ENCODE measurements at places on chromosomes 13 and 19.
A peak's percentile ranks its signal among the peaks of the same experiment; 100 is the strongest.

DNA sequence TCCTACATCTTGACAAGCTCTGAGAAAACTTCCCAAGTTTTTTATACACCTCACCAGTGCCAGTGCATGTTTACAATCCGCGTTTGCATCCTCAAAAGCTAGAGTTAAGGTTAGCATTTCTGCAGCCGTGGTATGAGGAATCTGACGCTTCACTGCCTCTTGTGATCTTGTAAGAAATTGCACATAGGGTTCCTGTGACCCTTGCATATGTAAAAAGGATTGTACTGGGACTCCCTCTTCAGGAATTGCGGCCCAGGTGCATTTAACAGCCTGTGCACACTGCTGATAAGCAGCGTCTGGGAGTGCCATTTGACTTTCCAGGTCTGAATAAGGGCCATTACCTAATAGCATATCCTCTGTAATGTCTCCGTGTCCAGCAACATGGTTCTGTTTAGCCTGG lies 15.3 kb downstream of the FPR3 start:
- DNase-seq: no peak

GRCh38 chr19:15672580-15673175 lies at the start of gene CYP4F12:
Gene CYP4F12 (plus strand): TSS chr19:15673087. CDS start chr19:15673530, 443 bp downstream.
- DNase-seq: no peak

- DNase-seq: no peak
These were observed 77.3 kb upstream of the SIAH3 start for GRCh38 chr13:45928843-45929242.

DNA sequence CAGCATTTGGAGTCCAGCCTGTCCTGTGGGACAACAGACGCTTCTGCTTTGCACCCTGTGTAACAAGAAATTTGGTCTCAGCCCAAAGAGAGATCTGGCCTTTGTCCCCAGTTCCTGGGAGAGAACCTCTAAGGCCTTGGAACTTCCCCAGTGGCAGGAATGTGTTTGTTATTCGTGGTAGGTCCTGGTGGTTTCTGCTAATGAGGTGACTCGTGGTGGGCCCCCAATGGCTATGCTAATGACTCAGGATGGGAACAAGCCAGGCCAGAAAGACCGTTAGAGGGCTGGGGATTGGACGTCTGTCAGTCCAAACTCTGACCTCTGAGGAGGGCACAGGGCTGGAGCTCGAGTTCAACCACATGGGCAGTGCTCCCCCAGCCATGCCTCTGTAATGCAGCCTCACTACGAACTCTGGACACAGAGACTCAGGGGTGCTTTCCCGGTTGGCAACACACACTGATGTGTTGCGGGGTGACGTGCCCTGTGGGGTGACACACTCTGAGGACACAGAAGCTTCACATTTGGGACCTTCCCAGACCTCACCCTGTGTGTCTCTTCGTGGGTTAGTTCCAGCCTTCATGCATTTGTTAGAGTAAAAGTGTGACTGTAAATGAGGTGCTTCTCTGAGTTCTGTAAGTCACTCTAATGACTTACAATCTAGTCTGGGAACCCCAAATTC lies 38.9 kb downstream of the TEX29 start:
- DNase-seq: no peak

- DNase-seq: no peak
These were observed 2136.8 kb downstream of the PCDH9 start for GRCh38 chr13:65093357-65093756.

GRCh38 chr13:58085274-58085673 lies 453.7 kb downstream of the PCDH17 start:
- no peak for DNase-seq

GRCh38 chr19:6654347-6655310 lies 15.3 kb downstream of the TNFSF14 start:
- peak; percentile 33 for DNase-seq

DNA sequence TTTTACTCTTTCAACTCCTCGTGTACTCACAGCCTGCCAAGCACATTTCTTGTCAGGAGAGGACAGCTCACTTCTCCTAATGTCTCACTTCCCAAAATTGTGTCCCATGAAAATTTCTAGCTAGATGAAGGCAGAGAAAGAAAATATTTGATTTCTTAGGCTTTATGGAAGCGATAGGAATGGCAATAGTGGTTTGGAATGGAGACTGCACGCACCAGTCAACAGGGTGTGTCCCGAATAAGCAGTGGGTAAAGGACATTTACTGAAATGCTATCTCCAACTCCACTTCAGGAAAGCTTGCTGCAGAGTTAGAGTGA lies 321 bp upstream of the ZNF222 start:
- no peak for DNase-seq

DNA sequence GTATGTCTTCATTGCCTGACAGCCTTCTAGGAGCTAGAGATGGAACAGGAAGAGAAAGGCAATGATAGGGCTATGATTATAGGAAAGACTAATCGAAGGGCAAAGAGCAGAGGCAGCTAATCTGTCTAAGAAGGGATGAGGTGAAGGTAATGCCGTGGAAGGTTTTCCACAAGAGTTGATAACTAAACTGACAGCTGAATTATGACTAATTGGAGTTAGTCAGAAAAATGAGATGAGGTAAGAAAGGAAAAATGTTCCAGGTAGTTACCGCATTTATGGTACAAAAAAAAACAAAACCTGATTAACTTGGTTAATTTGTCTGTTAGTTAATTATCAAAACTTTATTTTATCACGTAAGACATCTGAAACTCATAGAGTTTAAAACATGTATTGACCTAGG lies 260.3 kb downstream of the SLITRK6 start:
- DNase-seq: no peak

- no peak for DNase-seq
These were observed 4.9 kb upstream of the ZC3H13 start for GRCh38 chr13:46057256-46058015.

DNA sequence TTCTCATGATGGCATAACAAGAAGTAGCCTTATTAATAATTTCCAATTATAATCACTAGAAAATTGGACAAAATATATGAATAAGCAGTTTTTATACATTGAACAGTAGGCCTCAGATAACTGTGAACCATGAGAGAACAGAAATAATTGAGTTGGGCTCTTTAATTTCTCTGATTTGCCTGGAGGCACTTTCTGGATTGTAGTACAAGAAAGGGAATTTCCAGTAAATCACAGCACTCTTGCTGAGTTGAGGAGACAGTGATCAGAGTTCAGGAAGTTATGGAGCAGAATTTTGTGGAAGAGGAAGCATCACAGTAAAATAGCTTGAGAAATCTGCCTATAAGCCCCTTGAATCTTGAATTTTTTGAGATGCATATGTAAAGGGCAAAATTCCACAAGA lies 216.2 kb downstream of the MAB21L1 start:
- no peak for DNase-seq

- DNase-seq: no peak
These were observed 18.0 kb downstream of the PEPD start for GRCh38 chr19:33503433-33504057.

- no peak for DNase-seq
These were observed 438.1 kb downstream of the FGF9 start for GRCh38 chr13:22108979-22109378.

- no peak for DNase-seq
These were observed 389.3 kb upstream of the PCDH9 start for GRCh38 chr13:67619351-67619994.

GRCh38 chr13:30880856-30881155 lies 25.3 kb upstream of the MEDAG start:
- DNase-seq: no peak

GRCh38 chr19:37691881-37692504 lies 27.6 kb downstream of the ZNF607 start:
- DNase-seq: peak; percentile 84

DNA sequence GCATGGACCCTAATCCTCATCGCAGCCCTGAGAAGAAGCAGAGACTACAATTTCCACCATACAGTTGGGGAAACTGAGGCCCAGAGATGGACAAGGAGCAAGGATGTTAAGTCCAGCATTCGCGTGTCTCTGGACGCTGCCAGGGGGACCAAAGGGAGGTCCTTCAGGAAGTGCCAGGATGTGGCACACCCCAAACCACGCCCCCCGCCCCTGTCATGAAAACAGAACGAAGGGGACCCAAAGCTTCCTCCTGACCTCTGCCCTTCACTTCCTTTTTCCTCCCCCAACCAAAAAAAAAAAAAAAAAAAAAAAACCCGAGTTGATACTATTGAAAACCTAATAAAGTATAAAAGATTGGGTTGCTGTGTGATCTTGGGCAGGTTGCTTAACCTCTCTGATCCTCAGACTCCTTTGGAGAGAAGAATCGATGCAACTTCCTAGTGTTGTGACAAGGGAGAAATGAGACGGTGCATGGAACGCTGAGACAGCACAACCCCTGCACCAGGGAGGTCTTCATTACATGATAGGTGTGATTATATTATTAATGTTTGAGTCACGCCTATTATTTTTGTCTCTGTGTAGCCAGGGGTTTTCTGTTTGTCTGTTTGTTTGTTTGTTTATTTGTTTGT lies 2.7 kb upstream of the ZBTB7A start:
- DNase-seq: peak; percentile 70

DNA sequence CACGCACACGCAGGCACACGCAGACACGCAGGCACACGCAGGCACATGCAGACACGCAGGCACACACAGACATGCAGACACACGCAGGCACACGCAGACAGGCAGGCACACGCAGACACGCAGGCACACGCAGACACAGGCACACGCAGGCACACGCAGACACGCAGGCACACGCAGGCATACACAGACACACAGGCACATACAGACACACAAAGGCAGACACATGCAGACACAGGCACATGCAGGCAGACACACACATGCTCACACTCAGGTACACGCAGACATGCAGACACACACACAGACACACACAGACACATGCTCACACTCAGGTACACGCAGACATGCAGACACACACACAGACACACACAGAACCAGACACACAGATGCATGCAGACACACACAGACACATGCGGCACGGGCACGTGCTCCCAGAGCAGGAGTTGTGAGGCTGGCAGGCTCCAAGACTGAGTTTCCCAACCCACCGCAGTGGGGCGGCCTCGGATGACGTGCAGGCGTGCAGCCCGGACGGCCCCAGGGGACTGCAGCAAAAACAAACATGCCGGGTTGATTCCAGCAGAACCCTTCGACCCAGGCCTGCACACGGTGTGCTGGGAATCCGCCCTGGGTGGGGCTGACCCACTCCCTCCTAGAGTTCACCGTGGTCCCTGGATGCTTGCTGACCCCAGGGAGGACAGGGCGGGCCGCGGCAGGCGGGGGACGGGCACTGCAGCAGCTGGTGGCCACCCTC lies 100.0 kb downstream of the GADD45B start:
- no peak for DNase-seq

DNA sequence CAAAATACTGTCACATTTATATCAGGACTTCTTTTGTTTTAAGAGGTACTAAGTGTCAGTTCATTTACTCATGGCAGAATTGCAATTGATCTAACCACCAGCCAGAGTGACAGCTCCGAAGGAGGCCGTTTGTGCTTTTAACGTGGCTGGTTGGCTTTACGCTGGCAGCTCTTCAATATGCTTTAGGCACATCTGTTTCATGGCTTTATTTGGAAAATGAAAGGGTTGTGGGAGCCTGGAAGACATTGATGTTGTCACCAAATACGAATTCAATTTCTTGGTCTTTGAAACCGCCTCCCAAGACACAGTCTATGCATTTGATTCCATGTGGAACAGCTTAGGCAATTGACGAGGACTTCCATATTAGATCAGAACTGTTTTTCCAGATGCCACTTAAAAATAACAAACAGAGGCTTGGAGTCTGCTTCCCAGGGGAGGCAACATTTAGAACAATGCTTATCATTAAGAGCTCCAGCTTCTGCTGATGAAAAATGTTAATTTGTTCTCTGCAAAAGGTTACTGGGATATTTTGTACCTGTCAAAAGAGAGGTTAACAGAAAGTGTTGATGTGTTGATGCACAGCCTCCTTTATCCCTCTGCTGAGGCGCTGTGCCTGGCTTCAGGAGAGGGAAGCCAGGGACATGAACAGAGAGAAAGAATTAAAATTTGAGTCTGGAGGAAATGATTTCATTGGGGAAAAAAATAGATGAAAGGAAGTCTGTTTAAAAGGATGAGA lies 64.0 kb upstream of the TNFRSF19 start:
- DNase-seq: no peak

GRCh38 chr13:26253262-26253786 lies 605 bp upstream of the CDK8 start:
- no peak for DNase-seq

DNA sequence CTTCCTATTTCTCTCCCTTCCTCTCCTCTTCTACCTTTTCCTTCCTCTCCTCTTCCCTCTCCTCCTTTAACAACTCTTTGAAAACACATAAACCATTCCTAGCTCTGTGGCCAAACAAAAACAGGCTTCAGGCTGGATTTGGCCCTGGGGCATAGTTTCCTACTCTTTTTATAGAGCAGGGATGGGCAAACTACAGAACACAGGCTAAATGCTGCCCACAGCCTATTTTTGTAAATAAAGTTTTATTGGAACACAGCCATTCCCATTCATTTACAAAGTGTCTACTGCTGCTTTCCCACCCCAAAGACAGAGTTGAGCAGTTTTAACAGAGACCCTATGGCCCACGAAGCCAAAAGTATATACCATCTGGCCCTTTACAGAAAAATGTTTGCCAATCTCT lies 35.4 kb downstream of the LHFPL6 start:
- DNase-seq: no peak

- DNase-seq: peak; percentile 40
These were observed 39.3 kb downstream of the EFNA2 start for GRCh38 chr19:1324806-1325567.

GRCh38 chr13:48349525-48349924 lies 46.0 kb downstream of the RB1 start:
- DNase-seq: no peak

DNA sequence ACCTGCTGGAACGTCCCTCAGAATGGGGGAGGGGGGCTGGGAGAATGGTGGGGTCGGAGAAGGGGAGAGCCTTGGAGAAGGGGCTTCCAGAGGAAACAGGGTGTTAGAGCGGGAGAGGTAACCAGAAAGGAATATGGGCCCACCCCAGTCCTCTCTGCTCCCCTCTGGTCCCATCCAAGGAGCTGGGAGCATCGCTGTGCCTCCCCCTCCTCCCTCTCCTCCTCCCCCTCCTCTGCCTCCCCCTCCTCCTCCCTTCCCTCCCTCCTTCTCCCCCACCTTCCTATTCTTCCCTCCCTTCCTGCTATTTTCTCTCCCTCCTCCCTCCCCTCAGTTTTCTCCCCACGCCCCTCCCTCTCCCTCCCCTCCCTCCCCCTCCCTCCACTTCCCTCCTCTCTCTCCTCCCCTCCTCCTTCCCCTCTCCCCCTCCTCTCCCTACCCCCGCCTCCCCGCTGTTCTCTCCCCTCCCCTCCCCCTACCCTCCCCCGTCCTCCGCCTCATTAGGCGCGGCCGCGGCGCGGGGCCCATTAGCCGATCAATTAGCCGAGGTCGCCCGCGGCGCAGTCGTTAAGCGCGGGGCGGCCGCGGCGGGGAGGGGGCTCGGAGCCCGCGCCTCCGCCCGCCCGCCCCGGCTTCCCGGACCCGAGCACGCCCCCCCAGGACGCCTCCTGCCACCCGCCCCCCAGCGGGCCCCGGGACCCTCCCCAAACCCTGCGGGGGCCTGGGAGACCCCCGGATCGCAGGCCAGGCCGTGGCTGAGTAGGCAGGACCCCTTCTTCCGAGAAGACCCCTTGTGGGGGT lies 15.4 kb downstream of the TLE5 start:
- DNase-seq: no peak
